ENCODE measurements at places on chromosomes 11 and 22.

- no peak for DNase-seq
Observed at GRCh38 chr11:64900263-64900678, 16.7 kb downstream of the ATG2A start.

- DNase-seq = no peak
Observed at GRCh38 chr22:48570912-48571311, 1256.8 kb downstream of the BRD1 start.

DNA sequence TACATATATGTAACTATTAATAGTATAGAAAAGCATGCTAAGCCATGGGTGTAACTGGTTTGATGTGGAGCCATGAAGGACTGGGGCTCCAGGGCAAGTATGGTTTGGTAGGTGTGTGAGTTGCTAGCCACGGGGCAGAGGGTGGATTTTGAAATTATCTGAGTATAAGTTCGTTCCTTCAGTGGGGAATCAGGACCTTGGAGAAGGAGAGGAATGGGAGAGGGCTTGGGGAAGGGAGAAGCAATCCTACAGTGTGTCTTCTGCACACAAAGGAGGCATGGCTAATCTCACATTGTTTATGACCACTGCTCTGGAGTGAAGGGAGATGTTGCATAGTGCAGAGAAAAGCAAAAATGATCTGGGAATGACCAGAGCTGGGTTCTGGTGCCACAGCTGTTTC, 127.8 kb upstream of the CADM1 start:
- no peak for DNase-seq

DNA sequence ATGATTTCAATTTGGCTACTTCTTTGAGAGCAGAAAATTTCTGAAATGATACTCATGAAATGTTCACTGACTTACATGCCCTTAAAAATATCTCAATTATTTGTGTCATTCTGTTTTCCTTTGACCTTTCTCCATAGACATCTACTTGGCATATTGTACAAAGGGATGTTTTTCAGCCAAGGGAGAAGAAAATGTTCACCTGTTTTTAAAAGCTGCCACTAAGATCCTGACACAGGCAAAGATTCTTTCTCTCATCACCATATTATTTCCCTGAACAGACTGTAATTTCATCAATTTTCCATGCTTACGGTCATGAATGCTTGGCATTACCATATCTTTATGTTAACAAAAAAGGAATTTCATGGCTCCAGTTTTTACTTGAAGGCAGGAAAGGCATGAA, 67.4 kb upstream of the DBX1 start:
- no peak for DNase-seq

GRCh38 chr11:120914601-120915000, 109.3 kb upstream of the TBCEL start:
- DNase-seq = no peak

Measured in MV-4-11 (cell line).